ENCODE measurements at places on chromosomes 13 and 19.

GRCh38 chr13:27034678-27035111 is 136.9 kb downstream of the USP12 start:
- DNase-seq: no peak

DNA sequence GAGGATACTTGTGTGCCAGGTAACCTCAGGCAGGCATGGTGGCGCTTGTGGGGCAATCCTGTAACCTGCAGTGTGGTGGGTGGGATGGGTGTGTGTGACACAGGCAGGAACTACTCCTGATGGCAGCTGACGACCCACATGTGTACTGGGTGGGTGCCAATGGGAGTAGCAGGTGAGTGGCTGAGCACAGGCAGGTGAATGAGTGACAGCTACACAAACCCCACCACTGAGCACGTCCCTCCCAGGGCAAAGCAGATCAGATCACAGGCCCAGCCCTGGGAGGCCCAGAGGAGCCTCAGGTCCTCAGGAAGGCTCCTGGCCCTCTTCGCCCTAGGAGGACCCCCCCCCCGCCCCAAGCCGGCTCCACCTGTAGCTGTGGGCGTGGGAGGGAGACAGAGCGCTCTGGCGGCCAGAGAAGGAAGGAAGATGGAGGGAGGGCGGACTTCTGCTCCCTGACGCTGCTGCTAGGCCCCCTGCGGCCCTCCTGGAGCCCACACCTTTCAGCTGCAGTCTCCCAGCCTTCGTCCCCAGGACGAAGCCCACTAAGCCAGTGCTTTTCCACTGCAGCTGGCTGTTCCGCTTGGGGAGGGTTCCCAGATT is 1.3 kb upstream of the ZNF181 start:
- no peak for DNase-seq

- DNase-seq: no peak
These were observed 266.7 kb downstream of the SPRY2 start for GRCh38 chr13:80074143-80074752.

DNA sequence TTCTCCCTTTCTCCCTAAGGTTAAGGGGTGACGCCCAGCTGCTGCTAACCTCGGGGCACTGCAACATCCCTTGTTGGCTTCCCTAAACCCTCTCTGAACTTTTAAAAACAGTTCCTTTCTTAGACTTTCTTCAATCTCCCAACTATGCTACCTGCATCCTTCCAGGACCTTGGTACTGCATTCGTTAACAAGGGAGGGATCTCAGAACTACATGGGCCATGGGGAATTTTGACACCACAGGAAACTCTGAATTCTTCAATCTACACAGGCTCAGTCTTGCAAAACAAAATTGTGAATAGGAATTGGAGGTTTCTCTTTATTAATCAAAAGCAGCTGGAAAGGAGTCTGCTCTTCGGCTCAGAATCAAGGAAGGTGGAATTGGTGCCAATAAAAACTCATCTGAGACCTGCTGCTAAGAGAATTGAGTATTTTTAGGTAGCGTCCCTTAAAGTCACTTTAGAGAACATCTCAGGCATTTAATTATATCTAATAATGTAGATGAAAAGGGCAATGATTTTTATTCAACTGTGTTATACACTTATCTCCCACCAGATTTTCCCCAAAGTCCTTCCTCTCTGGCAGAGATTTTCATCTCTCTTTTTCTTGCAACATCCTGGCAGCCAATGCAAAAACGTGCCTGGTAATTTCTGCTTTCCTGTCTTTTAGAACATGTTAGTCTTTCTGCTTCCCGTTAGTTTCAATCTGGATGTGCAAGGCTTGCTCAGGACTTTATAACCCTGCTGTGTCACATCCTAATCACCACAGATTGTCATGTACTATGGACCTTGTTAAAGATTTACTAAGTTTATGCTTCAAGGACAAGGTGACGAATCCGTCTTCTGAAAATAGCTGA is 69.1 kb upstream of the SLC15A1 start:
- DNase-seq: peak; percentile 88

DNA sequence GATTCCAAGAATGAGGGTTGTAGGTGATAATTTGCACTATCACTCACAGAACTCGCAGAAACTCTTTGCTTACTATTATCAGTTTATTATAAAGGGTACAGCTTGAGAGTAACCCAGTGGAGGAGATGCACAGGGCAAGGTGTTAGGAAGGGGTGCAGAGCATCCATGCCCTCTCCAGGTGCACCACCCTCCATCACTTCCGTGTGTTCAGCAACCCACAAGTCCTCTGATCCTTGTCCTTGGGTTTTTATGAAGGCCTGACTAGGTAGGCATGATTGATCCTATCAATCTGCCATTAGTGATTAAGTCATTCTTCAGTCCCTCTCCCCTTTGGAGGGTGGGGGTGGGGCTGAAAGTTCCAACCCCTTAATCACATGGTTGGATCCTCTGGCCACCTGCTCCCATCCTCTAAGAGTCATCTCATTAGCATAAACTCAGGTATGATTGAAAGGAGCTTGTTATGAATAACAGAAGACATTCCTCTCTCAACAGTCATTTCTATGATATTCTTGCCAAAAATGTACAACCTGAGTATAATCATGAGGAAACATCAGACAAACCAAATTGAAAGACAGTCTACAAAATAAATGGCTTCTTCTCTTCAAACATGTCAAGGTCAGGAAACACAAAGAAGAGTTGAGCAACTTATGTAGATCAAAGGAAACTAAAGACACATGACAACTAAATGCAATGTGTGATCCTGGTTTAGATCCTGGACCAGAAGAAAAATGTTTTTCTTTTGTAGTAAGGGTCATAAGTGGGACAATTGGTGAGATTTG is 225.4 kb downstream of the PCCA start:
- no peak for DNase-seq

DNA sequence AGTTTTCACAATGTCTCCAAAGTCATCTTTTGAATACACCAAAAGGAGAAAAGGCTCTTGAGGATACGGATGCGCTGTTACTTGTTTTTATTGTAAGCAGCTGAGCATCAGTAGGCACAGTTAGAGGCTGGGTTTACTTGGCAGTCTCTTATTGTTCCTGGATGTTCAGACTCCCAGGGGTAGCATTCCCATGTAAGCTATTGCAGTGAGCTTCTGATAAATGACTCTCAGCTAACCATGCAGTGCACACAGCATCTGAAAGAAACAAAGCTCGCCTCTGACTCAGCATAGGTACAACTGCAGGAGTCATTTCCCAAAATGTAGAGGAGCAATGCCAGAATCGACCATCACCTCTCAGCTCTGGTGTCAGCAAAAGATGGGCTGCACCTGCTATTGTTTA is 84.8 kb downstream of the DCT start:
- DNase-seq: no peak

- no peak for DNase-seq
These were observed 4.6 kb downstream of the CAPN12 start for GRCh38 chr19:38739440-38740256.

GRCh38 chr19:41793414-41793727 is 3.0 kb upstream of the CEACAM3 start:
- no peak for DNase-seq

DNA sequence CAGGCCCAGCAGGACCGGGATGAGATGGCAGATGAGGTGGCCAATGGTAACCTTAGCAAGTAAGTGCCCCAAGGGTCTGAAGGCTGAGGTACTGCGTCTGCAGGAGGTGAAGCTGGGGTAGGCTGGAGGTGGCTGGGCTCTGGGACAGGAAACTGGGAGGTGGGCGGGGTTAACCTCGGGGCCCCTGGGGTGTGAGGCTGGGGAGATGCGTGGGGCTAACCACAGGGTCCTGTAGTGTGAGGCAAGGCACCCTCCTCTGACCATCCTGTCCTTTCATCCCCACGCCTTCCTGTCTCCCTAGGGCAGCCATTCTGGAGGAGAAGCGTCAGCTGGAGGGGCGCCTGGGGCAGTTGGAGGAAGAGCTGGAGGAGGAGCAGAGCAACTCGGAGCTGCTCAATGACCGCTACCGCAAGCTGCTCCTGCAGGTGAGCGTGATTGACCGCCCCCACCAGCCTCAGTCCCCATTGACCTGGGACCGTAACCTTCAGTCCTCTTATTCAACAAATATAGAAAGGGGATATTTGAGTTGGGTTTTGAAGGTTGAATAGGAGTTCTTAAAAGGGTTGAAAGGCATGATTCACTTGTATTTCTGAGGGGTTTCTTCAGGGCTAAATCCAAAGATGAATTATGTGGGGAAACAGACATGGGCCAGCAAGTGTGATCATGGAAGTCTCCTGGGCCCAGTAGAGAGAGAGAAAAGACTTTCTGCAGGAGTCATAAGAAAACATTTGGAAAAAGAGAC is 35.7 kb downstream of the KCNC3 start:
- DNase-seq: no peak

DNA sequence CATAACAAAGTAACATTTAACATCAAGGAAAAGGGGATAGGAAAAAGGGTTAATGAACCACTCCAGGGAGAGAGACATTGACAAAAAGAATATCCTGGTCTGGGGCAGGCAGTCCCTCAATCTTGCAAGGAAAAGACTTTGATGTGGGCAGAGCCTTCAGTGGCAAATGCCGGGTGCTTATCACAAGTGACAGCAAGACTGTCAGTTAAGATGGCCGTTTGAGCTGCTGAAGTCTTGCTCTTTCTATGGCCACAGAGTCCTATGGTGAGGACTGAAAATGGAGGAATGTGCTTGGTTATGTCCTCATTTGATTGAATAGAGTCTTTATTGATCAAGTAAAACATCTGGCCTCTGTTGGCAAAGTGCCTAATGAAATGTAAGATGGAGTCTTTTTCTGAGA is 112.1 kb downstream of the B3GLCT start:
- DNase-seq: no peak

GRCh38 chr19:30293051-30293785 is 79.0 kb upstream of the ZNF536 start:
- no peak for DNase-seq

DNA sequence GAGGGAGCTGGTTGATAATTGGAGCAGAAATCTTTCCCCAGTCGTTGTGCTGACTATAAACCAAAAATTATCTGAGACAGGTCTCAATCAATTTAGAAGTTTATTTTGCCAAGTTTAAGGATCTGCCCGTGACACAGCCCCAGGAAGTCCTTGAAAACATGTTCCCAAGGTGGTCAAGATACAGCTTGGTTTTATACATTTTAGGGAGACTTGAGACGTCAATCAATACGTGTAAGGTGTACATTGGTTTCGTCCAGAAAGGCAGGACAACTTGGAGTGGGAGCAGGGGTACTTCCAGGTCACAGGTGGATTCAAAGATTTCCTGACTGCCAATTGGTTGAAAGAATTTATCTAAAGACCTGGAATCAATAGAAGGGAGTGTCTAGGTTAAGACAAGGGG is 17.6 kb downstream of the CFAP97D2 start:
- DNase-seq: no peak

DNA sequence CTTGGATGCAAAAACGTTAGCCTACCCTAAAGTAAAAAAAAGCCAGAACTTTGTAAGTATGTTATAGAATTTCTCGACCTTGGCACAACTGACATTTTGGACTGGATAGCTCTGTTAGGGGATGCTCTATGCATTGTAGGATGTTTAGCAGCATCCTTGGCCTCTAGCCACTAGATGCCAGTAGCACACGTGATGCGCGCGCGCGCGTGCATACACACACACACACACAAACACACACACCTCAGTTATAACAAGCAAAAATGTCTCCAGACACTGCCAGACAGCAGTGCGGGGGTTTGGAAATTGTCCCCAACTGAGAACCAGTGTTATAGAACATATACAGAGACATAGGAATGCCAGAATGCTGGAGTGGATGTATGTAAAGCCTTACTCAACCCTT is 17.2 kb downstream of the ZNF226 start:
- no peak for DNase-seq

- no peak for DNase-seq
These were observed 58.5 kb downstream of the SCGB2B2 start for GRCh38 chr19:34618410-34618809.

DNA sequence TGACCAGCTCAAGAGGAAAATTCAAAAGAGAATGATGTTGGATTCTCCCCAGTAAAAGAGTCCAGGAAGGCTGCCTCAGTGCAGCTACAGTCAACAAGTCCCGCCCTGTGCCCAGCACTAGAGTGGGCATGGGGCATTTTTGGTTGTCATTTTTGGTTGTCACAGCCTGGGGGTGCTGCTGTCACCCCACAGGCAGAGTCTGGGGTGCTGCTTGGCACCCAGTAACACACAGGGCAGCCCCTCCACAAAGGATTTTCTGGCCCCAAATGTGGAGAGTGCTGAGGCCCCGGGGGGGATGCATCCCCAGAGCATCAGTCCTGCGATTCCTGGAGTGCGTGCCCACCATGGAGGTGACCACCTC is 28.2 kb upstream of the TMEM255B start:
- no peak for DNase-seq

GRCh38 chr19:47798904-47799266 is 5.5 kb downstream of the TPRX1 start:
- DNase-seq: no peak

DNA sequence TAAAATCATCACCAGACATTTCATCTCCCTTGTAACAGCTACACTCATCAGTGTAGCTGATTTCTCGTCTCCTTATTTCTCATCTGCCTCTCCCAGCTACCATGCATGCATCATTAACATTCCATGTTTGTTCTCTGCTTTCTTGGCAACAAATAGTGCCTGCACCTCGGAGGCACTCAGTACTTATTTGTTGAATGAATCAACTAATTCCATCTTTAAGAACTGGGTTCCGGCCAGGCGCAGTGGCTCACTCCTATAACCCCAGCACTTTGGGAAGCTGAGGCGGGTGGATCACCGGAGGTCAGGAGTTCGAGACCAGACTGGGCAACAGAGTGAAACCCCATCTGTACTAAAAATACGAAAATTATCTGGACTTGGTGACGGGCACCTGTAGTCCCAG is 63.9 kb upstream of the GTF3A start:
- no peak for DNase-seq

DNA sequence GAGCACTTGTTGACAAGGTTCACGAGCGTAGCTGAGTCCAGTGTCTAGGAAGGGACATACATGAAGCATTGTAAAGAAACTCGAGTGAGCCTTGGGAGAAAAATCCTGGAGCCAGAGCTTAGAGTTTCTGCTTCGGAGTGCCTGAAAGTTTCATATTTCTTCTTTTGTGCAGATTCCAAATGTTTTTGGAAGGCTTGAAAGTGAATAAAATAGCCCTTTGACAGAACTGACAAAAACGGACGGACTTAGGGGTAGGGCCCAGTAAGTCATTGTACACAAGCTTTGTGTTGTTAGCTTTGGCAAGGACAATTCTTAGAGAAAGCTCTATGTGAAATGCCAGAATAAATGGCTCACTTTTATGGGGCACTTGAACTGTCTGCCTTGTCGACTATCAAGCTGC is 2.8 kb downstream of the RNF113B start:
- peak; percentile 79 for DNase-seq

DNA sequence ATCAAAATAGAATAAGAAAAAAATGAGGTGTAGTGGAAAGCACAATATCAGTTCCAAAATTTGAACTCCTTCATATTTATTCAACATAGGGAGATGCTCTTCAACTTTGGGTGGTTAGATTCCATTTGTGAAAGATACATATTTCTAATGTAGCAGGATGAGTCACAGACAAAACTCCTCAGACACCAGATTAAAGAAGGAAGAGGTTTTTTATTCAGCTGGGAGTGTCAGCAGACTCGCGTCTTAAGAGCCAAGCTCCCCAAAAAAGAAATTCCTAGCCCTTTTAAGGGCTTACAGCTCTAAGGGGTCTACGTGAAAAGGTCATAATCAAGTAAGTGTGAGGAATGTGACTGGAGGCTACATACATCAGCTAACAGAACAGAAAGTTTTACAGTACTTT is 6.8 kb upstream of the ZNF765 start:
- DNase-seq: no peak

GRCh38 chr19:56111601-56112312 is 9.3 kb downstream of the ZNF787 start:
- peak; percentile 26 for DNase-seq
